Tibial nerve (tissue), 4 donors: ENCODE measurements at places on chromosomes 2 and 18. TPM values are rescaled to one million over a fixed set of nuclear protein-coding genes. Genes with fewer than 3 reads are reported as not detected.

- DNase-seq, result no peak
- no peaks in the 10 kb centered on the region for H3K4me1 ChIP-seq
- H3K27me3 ChIP-seq, result no peaks in the 10 kb centered on the region
- no peaks in the 10 kb centered on the region for H3K36me3 ChIP-seq
- no peak overlapping the region for H3K4me3 ChIP-seq
Measured at GRCh38 chr2:213806125-213806726, 522.0 kb downstream of the SPAG16 start.

- DNase-seq, result no peak
- H3K27me3 ChIP-seq, result no peaks in the 10 kb centered on the region
- H3K36me3 ChIP-seq, result no peaks in the 10 kb centered on the region
- H3K4me3 ChIP-seq, result no peak overlapping the region
- H3K27ac ChIP-seq, result no peak overlapping the region
- H3K4me1 ChIP-seq, result no peaks in the 10 kb centered on the region
Measured at GRCh38 chr18:55361492-55362250, 226.3 kb downstream of the TCF4 start.

- DNase-seq, result no peak
- H3K36me3 ChIP-seq, result no peaks in the 10 kb centered on the region
- no peaks in the 10 kb centered on the region for H3K4me1 ChIP-seq
Measured at GRCh38 chr2:140376686-140377085, 1596.5 kb upstream of the NXPH2 start.

DNA sequence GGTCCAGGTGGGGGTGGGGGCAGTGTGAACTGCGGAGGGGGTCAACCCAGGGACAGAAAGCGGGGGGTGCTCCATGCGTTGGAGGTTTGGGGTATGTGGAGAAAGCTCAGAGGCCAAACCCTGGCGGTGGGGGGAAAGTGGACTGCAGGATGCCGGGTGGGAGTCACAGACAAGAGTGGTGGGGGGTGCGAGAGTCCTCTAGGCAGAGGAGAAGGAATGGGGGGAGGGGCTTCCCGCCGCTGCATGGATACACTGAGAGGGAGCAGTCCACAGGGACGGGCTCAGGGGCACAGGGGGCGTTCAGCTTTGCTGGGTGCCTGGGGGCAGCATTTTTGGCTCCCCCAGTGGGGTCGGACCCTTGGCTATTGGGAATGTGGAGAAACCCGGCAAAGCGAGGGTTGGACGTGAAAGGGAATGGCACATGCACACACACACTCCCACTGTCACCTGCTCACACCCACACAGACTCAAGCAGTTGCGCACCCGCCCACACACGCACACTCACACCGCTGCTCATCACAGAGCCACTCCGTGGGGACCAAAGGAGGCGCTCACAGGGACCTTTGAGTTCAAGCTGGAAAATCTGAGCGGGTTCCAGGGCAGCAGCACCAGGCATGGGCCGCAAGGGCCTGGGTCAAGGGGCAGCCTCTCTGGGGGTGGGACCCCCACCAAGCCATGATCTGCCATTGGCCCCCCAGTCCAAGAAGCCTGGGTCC, 7.7 kb downstream of the GBX2 start:
- no peak for DNase-seq
- no peaks in the 10 kb centered on the region for H3K36me3 ChIP-seq
- H3K27ac ChIP-seq, result no peak overlapping the region
- H3K4me3 ChIP-seq, result no peak overlapping the region
- H3K4me1 ChIP-seq, result no peaks in the 10 kb centered on the region

DNA sequence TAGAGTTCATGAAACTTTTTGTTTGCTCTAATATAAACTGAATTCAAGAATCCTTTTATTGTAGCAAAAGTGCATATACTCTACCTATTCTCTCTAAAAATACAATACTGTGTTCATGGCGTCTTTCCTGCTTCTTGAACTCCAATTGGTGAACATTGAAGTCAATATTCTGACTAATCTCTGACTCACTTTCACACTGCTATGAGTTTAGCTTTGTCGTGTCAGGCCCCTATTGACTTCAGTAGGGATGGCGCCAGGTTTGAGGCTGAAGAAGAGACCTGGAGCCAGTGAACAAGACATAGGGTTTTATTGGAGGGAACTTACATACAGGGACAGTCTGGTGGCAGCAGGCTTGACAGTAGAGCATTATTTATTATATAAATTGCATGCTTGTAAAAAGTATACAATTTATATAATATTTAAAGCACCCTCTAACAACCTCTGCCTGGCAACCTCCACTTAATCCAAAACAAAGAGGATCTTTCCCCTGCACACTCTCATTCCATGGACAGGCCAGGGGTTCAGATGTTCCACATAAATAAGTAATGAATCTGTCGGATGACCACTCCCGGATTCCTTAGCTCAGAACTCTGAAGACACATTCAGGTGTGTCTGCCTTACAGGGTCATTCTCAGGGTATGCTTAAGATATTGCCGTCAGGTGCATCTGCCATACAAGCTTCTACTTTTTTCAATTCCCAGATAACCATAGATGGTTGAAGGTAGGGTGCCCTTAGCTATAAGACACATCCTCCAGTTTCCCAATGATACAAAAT, 141.0 kb downstream of the CERS6 start:
- DNase-seq, result no peak
- no peaks in the 10 kb centered on the region for H3K4me1 ChIP-seq
- H3K36me3 ChIP-seq, result no peaks in the 10 kb centered on the region

- no peaks in the 10 kb centered on the region for H3K27me3 ChIP-seq
- DNase-seq, result peak; percentile 54
- H3K4me3 ChIP-seq, result no peak overlapping the region
- peak overlapping the region; percentile 46 for H3K27ac ChIP-seq
Measured at GRCh38 chr18:48228301-48228715, 180.9 kb downstream of the ZBTB7C start.

GRCh38 chr2:225911019-225911418, 511.5 kb downstream of the NYAP2 start:
- DNase-seq, result no peak
- H3K36me3 ChIP-seq, result no peaks in the 10 kb centered on the region
- no peaks in the 10 kb centered on the region for H3K27me3 ChIP-seq
- H3K4me1 ChIP-seq, result no peaks in the 10 kb centered on the region

GRCh38 chr18:567122-567521, 13.1 kb upstream of the CETN1 start:
- H3K36me3 ChIP-seq, result no peaks in the 10 kb centered on the region
- H3K27ac ChIP-seq, result no peak overlapping the region
- no peak for DNase-seq

DNA sequence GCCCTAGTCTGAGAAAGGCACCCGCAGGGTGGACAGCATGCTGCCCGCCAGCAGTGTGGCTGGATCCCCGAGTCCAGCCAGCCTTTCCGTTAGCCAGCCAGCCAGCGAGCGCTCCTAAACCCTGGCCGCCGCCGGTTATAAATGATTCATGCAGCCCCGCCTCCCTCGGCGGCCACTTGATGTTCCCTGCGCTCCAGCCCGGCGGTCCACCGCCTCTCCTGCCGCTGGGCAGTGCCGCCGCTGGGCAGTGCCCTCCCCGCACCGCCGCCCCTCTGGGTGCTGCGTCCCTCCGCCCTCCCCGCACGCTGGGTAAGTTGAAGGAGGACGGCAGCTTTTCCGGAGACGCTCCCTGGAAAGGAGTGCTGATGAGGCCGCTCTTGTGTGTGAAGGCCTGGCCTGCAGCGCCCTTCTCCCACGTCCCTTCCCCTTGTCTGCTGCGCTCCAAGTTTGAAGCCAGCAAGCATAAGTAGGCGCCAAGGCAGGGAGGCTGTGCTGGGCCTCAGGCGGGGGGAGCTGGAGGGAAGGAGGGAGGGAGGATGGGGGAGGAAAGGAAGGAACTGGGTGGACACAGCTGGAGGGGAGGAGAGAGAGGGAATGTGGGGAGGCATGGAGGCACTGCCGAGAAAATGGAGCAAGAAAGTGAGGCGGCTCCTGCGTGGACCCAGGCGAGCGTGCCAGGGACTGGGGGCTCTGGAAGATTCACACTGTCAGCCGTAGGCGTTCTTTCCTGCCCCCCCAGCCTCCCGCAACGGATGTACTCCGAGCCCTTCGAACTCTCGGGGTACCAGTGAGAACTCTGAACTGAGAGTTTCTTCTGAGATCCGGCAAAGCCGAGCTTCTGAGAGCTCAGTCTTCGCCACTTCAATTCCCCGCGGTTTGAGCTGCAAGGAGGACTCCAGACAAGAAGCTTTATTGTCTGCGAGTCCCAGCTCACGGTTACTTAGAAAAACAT, 131.9 kb downstream of the GLI2 start:
- H3K4me3 ChIP-seq, result peak overlapping the region; percentile 57
- no peaks in the 10 kb centered on the region for H3K36me3 ChIP-seq
- peaks cover 14% of the 10 kb centered on the region for H3K4me1 ChIP-seq
- no peaks in the 10 kb centered on the region for H3K27me3 ChIP-seq

DNA sequence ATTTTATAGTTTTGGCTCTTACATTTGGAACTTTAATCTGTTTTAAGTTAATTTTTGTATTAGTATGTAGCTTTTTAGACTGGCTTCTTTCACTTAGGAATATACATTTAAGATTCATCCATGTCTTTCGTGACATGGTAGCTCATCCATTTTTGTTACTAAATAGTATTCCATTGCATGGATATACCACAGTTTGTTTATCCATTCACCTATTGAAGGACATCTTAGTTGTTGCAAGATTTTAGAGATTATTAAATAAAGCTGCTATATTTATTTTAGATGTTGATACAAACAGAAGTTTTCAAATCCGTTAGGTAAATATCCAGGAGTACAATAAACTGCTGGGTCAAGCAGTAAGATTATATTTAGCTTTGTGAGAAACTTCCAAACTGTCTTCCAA, 58.0 kb upstream of the ZNF521 start:
- no peaks in the 10 kb centered on the region for H3K27me3 ChIP-seq
- H3K36me3 ChIP-seq, result no peaks in the 10 kb centered on the region
- H3K27ac ChIP-seq, result no peak overlapping the region
- DNase-seq, result no peak
- no peak overlapping the region for H3K4me3 ChIP-seq

- no peak overlapping the region for H3K4me3 ChIP-seq
- H3K27ac ChIP-seq, result no peak overlapping the region
- no peaks in the 10 kb centered on the region for H3K4me1 ChIP-seq
- H3K27me3 ChIP-seq, result no peaks in the 10 kb centered on the region
- no peak for DNase-seq
- no peaks in the 10 kb centered on the region for H3K36me3 ChIP-seq
Measured at GRCh38 chr2:89841476-89841840, 1150.0 kb downstream of the RPIA start.

- no peaks in the 10 kb centered on the region for H3K36me3 ChIP-seq
- no peak for DNase-seq
- H3K4me3 ChIP-seq, result no peak overlapping the region
- H3K27ac ChIP-seq, result no peak overlapping the region
- no peaks in the 10 kb centered on the region for H3K27me3 ChIP-seq
- peaks cover 30% of the 10 kb centered on the region for H3K4me1 ChIP-seq
Measured at GRCh38 chr2:71423817-71424420, 29.4 kb upstream of the DYSF start.

DNA sequence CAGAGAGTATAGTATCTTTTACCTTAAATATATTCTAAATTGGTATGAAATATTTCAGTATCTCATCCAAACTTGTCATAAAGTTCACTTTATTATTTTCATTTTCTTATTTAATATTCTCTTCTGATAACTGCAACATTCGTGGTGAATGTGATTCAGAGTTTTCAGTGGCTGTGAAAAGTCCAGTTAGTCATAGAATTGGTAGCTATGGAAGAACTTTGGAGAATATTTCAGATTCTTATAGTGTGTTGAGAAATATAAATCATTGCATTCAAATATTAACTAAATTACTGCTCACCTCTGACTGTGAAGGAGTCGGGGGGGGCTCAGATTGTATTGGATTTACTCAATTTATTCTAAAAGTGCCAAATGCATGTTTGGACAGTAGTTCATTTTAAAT, 178.6 kb upstream of the VWC2L start:
- no peak overlapping the region for H3K27ac ChIP-seq
- no peak overlapping the region for H3K4me3 ChIP-seq
- no peaks in the 10 kb centered on the region for H3K36me3 ChIP-seq
- DNase-seq, result no peak

DNA sequence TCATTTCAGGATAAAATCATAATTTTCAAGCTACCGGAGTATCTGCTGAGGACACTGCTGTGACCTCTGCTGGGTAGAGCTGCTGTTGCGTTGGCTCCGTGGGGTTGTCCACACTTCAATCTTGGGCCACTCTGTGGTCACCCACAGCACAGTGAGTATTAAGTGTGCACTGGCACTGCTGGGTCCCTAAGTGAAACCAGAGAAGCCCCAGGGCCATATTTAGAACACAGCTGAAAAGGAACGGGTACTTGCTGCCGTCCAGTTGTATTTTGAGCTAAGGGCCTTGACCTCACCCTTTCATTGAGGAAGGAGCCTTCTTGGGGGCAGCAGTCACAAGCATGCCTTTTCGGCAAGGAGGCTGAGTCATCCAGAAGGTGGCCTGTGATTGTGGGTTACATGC, 10.1 kb downstream of the SLC9A4 start:
- no peak overlapping the region for H3K4me3 ChIP-seq
- no peaks in the 10 kb centered on the region for H3K4me1 ChIP-seq
- no peaks in the 10 kb centered on the region for H3K27me3 ChIP-seq
- H3K27ac ChIP-seq, result no peak overlapping the region

DNA sequence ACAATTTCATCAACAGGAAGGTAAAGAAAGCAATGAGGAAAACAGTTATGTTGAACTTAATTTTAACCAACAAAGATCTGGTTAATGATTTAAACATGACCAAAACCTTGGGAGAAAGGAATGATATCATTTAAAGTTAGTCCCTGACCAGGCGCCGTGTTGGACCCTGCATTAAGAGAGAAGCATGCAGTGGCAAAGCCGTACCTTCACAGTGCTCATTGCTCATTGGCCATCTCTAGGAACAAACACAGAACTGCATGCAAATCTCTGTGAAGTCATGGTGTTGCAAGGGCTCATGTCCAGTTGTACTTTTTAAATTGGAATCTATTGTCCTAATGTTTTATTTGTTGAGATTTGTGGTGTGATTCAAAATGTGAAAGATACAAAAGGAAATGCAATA, 12.0 kb upstream of the SRBD1 start:
- H3K36me3 ChIP-seq, result no peaks in the 10 kb centered on the region
- H3K4me1 ChIP-seq, result no peaks in the 10 kb centered on the region
- H3K27ac ChIP-seq, result no peak overlapping the region
- H3K27me3 ChIP-seq, result no peaks in the 10 kb centered on the region
- no peak for DNase-seq

GRCh38 chr2:239462671-239463506, 62.1 kb upstream of the HDAC4 start:
- DNase-seq, result no peak
- H3K27me3 ChIP-seq, result no peaks in the 10 kb centered on the region
- no peaks in the 10 kb centered on the region for H3K36me3 ChIP-seq
- H3K4me1 ChIP-seq, result peaks cover 16% of the 10 kb centered on the region
- H3K27ac ChIP-seq, result no peak overlapping the region
- H3K4me3 ChIP-seq, result no peak overlapping the region

The STK36 gene
- 68.6 TPM for total RNA-seq

The FOXI3 gene
- not detected for total RNA-seq

The BMP10 gene
- not detected for total RNA-seq

The CELF4 gene
- total RNA-seq, result not detected

The SLC35F5 gene
- total RNA-seq, result 55.5 TPM

The LYPD6 gene
- total RNA-seq, result 7.1 TPM

The IL18R1 gene
- total RNA-seq, result 3.9 TPM
